ENCODE measurements at places on chromosomes 5 and 9.

DNA sequence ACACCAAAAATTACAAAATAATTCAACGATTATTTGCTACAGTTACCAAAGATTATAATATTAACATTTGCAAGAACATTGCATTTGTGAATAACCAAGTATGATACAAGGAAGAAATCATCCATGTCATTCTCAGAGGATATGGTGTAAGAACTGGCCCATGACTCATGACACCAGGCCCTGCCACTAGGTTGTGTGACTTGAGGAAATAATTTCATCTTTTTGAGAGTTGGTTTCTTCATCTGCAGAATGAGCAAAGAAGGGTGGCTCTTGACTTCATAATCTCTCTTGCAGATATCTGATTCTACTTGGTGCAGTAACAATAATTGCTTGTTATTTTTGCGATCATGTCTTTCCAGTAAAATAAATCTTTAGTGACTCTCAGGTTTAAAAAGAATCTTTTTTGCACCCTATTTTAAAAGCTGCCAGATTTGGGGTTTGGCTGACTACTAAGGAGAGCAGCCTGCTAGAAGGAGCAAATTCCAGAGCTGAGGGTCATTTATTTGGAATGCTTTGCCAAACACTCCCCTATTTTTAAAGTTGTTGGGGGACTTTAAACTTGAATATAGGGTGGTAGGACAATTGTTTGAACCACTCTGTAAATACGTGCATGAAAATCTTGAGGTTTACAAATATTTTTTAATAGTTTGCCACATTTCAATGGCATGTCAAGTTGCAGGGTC, 23.5 kb downstream of the ITGA1 start:
- no peak for DNase-seq

- peak; percentile 89 for DNase-seq
Measured at GRCh38 chr5:95822542-95823181, at the start of gene GLRX. Gene GLRX (minus strand): TSS chr5:95822726. CDS start chr5:95822662, 64 bp downstream.

DNA sequence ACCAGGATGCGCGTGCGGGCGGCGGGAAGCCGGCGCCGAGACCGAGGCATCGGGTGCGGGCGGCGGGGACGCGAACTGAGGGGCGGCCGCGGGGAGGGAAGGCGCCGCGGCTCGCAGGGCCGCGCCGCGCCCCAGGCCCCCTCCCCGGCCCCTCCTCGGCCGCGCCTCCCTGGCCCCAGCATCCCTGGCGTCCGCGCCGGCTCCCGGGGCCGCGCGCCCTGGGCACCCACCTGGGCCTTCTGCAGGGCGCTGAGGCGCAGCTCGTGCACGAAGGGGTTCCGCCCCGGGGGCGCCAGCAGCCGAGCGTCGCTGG, 324 bp downstream of the LPCAT1 start:
- no peak for DNase-seq

DNA sequence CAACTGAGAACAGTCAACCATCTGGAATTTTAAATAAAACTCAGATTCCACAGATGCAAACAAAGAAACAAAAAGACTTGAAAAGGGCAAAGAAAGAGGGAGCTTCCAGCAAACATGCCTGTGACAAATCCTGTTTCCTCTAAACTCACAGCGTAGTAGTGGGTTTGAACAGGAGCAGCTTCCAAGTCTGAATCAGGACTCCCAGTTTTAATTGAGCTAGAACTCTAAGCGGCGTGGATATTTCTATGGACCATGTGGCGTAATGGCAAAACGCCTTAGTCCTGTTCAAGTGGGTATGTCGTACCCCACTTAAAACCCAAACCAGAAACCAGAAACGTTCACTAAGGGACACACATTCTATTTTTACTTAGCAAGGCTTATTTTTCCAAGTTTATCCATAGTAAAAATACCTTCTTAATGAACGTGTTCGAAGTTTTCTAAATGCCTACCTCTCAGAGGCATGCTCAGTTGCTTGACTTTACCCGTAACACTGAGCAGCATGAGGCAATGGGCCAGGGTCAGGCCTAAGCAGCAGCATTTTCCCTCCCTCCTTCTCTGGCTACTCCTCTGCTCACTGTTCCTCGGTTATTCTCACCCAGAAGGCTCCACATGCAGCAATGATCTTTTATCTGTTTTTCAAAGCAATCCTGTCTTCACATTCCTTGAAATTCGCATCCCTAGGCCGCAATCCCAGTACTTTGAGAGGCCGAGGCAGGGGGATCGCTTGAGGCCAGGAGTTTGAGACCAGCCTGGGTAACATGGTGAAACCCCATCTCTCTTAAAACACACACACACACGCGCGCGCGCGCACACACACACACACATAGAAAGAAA, 77.9 kb downstream of the FNBP1 start:
- no peak for DNase-seq

DNA sequence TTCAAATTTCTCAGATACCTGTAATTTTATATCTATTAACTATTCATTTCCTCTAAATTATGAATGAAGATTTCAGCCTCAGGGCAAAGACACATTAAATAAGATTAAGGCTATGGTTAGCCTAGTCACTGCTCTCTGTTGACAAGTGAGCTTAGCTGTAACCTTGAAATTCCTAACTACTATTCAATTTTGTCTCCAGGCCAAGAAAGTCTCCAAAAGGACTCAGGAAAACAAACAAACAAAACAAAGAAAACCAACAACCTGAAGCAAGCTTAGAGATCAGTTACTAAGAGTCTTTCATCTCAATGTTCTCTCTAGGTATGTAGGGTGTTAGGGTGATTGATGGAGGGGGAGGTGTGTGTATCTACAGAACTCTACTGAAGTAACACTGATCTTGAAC, 9.6 kb upstream of the CTNNAL1 start:
- no peak for DNase-seq

DNA sequence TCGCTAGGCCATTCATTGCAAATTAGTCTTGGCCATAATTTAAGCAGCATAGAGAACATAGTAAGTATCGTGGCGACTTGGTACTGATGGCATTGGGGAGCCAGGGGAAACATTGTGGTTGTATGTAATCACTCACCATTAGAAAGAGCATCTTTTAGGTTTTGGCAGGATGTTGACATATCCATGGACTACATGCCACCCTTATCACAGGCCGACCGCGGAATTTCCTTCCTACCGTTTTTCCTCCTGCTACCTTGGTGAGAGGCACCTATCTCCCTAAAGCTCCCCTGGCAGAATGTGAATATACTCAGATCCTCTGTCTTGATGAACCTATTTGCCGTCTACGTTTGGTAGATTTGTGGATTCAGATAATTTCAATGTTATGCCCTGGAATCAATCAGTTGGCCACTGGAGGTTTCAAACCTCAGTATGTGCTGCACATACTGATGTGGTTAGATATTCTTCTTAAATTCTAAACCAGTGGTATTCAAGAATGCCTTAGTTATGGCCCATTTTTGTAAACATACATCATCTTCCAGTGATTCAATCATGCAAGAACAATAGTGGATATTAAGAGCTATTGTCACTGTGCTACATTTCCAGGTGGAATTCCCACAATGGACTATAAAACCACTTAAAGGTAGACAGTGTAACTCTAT, 271.0 kb upstream of the HAPLN1 start:
- DNase-seq: no peak

- no peak for DNase-seq
Measured at GRCh38 chr5:169115461-169116124, 185.3 kb downstream of the SLIT3 start.

DNA sequence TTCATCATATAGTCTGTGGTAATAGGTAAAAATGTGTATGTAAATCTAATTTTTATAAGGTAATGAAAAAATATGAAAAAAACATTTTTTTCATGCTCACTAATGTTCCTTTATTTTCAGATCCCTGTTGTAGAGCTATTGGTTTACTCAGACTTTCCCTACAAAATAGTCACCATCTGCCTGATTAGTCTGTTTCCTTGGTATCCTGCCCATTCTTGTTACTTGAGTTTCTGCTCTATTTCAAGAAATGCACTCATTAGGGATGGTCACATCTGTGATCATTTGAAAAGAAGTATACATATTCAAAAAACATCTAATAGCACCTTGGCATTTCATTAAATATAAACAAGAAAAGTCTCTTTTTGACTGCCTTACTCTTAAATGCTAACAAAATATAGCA, 21.6 kb upstream of the RASA1 start:
- DNase-seq: no peak

DNA sequence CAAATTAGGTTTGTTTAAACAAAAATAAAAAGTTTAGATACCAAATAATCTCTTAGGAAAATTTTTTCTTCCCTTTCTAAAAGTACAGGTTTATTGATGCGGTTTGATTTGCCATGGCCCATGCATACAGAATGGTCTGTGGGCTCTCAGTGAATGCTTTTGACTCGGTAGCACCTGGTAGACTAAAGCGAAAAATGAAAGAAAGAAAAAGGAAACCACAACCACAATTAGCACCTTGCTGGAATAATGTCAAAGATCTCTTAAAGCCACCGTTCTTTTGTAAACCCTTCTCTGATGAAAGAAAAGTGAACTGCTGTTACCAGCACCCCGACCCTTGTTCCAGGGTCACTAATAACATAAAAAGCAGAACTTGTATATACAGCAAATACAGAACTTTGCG, 157.9 kb downstream of the NFIB start:
- no peak for DNase-seq

DNA sequence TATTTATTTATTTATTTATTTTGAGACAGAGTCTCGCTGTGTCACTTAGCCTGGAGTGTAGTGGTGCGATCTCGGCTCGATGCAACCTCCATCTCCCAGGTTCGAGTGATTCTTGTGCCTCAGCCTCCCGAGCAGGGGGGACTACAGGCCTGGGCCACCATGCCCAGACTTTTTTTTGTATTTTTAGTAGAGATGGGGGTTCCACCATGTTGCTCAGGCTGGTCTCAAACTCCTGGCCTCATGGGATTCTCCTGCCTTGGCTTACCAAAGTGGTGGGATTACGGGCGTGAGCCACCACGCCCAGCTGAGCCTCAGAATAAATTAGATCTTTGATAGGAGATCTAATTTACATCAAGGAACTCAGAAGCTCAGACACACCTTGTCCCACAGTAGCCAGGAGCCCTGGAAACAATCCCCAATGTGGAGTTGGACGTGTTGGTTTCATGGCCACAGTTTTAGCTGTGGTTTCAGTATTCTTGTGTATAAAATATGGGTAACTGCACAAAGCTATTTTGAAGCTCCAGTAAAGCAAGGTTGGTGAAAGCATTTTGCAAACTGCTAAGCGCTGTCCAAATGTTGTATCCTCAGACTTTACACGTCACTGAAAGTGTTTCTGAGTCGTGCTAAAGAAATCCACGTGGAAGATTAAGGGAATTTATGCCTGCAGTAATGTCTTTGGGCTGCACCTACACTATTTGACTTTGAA, 3.0 kb upstream of the HNRNPAB start:
- DNase-seq: no peak

GRCh38 chr5:153660919-153661318, 170.4 kb downstream of the GRIA1 start:
- no peak for DNase-seq

DNA sequence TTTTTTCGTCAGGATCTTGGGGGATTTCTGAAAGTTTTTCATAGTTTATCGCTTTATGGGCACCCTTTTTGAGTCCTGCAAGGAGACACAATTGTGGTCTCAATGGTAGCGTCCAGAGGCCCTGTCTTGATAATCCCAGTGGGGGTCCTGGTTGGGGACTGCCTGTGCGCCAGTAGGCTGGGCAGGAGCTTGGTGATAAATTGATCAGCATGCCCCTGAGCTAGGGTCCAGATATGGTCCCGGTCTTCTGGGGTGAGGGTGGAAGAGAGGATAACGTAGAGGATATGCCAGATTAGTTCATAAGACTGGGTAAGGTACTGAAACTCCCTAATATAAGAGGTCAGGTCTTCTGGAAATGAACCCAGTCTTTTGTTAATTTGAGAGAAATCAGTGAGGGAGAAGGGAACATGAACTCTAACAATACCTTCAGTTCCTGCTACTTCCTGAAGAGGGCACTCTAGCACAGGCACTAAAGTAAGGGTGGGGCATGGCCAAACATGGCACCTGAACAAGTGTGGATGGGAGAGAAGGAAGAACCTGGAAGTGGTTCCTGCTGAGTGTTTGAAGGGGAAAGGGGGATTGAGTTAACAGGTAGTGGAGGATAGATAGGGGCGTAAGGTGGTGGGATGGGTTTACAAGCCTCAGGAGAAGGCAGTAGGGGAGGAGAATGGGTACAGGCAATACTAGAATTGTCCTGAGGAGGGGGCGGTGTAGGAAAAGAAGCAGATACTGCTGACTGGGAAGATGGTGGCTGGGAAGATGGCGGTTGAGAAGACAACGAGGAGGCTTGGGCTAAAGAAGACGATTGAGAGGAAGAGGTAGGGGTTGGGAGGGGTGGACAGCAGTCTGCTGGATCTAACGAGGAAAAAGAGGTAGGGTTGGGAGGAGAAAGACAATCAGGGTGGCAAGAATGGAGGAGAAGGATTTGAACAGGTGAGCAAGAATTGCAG, 33.8 kb upstream of the ANXA2R start:
- DNase-seq: no peak

DNA sequence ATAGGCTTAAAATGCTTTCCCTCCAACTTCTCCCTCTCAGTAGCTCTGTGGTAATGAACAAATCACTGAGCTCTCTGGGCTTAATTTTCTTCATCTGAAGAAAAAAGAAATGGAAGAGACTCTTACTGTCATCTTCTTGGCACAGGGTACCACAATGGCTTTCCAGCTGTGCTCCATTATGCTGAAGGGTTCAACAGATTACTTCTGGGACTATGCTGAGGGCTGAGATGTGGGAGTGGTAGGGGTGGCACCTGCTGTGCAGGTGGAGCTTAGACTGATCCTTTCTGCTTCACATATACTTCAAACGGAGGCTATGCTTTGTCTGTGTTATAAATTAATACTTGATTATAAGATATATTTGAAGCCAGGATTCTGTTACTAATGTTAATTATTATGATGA, 840.2 kb upstream of the C9orf72 start:
- no peak for DNase-seq

GRCh38 chr5:104821606-104822005, 1259.0 kb upstream of the NUDT12 start:
- DNase-seq: no peak

- DNase-seq: no peak
Measured at GRCh38 chr9:512555-513272, 298.0 kb downstream of the DOCK8 start.

DNA sequence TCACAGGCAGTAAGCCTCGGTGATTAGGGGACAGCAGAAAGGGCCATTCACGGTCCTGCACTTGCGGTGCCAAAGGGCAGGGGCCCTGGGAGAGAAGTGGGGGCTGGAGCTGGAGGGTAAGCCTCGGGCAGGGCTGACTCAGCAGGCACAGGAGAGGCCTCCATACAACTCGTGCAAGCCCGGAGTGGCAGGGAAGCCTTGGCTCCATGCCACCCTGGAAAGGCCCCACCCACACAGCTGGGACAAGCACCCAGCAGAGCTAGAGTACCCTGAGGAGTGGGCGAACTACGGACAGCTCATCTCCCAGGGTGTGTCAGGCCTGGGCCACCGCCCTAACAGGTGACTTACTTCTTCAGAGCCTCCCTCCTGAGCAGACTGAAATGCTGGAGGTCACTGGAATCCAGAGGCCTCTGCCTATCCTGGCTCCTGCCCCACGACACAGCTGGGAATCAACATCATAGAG, 5.6 kb upstream of the CAMK2A start:
- DNase-seq: no peak

DNA sequence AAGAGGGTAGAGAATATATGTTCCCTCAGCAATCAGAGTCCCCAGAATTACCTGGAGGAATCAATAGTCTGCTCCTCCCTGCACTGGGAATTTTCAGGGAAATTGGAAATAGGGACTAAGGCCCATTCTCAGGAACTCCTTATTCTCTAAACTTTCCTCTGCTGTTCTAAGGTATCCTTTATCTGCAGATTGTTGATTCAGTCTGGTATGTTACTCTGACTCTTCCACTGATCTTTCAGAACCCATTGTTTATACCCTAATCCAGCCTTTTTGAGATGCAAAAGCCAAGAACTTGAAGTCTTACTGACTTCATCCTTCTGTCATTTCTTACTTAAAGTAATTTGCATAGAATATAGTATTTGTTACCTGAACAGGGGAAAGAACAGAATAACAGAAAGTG, 143.5 kb upstream of the PPP1R2B start:
- no peak for DNase-seq
